ENCODE measurements at places on chromosomes 1 and 21.
A peak's percentile ranks its signal among the peaks of the same experiment; 100 is the strongest.

DNA sequence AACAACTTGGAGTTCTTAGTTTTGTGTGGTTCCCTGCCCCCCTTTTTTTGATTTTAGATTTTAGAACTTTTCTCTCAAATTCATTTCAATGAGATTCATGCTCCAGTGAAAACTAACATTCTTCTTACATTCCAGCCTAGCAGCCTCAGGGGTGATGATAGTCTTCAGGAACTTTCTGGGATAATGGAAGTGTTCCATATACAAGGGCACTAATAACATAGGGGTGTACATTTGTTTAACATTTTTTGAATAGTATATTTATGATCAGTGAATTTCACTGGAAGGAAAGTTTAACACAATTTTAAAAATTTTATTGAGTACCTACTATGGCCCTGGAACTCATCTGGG is 61.4 kb upstream of the ZNF648 start:
- DNase-seq, result no peak

DNA sequence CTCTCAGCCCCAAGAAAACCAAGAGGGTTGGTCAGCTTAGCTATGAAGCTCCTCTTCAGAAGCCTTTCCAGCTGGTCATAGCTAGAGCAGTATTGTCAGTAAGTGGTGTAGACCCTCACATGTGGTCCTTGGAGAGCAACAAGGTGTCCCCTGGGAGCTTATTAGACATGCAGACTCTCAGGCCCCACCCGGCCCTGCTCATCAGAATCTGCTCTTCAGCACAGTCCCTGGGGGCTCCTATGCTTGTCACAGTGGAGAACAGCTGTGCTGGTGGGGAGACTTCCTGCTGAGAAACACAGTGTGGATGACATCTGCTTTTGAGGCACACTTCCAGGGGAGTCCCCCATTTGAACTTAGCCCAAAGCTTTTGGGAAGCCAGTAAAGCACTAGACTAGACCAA is 21.9 kb upstream of the NEK2 start:
- DNase-seq, result no peak

DNA sequence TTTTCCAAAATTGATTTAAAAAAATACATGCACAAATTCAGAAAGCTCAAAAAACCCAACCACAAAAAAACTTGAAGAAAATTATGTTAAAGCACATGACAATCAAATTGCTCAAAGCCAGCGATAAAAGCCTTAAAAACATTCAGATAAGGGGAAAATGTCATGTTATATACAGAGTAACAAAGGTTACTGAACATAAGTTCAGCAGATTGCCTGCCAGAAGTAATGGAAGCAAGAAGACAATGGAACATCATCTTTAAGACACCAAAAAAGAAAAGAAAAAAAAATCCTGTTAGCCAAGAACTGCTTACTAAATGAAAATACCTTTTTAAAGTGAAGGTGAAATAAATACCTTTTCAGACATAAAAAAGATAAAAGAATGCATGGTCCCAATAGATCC is 147.2 kb upstream of the SGIP1 start:
- no peak for DNase-seq

GRCh38 chr1:44031252-44032169 is at the start of gene SLC6A9:
Gene SLC6A9 (minus strand): TSS chr1:44031462. CDS start chr1:44024277, 7,185 bp downstream.
- DNase-seq, result peak; percentile 86

GRCh38 chr1:242449661-242450060 is 74.8 kb downstream of the PLD5 start:
- DNase-seq, result no peak

DNA sequence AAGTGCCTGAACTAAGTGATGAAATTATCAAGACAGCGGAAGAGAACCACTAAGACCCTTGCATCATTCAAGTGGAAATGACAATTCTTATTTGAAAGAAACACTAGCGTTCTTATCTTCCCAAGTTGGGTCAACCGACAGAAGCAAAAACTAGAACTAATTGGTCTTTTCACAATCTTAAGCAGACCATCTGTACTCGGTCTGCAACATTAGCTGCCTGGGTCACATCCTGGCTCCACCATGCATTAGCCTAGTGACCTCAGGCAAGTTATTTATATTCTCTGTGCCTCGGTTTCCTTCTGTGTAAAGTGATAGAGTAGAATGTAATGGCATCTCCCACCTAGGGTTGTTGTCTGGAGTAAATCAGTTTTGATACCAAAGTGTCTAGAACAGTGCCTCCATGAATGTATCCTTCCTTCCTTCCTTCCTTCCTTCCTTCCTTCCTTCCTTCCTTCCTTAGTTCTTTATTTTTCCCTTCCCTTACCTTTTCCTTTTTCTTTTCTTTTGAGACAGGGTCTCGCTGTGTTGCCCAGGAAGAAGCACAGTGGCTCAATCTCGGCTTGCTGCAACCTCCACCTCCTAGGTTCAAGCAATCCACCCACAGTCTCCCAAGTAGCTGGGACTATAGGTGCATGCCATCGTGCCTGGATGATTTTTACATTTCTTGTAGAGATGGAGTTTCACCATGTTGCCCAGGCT is 6.0 kb downstream of the COLGALT2 start:
- no peak for DNase-seq

DNA sequence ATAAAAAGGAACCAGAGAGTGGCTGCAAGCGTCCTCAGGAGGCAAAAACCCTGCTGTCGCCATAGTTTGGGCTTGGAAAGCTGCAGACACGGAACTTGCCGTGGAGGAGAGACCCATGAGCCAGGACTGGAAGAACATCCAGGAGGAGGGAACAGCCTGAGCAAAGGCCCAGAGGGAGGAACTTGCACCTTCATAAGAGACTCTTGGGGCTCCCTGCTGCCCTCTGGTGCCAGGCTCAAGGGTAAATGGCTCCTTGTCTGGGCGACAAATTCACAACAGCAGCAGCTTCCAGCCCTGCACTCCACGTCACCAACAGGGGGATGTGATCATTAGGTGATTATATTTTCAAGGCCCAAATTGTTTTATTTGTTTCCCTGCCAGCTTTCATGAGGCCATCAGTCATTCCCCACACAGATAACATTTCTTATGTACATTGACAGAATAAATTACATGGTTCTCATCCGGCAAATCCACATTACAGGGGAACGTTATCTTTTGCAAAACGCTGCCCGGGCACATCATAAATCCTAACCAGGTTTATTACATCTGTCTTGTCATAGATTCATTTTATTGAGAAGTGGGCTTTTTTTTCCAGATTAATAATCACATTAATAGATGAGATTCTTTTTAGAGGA is 143.0 kb upstream of the GRIK3 start:
- peak; percentile 27 for DNase-seq

- peak; percentile 63 for DNase-seq
Measured at GRCh38 chr1:37691497-37692077, 729 bp upstream of the CDCA8 start.

DNA sequence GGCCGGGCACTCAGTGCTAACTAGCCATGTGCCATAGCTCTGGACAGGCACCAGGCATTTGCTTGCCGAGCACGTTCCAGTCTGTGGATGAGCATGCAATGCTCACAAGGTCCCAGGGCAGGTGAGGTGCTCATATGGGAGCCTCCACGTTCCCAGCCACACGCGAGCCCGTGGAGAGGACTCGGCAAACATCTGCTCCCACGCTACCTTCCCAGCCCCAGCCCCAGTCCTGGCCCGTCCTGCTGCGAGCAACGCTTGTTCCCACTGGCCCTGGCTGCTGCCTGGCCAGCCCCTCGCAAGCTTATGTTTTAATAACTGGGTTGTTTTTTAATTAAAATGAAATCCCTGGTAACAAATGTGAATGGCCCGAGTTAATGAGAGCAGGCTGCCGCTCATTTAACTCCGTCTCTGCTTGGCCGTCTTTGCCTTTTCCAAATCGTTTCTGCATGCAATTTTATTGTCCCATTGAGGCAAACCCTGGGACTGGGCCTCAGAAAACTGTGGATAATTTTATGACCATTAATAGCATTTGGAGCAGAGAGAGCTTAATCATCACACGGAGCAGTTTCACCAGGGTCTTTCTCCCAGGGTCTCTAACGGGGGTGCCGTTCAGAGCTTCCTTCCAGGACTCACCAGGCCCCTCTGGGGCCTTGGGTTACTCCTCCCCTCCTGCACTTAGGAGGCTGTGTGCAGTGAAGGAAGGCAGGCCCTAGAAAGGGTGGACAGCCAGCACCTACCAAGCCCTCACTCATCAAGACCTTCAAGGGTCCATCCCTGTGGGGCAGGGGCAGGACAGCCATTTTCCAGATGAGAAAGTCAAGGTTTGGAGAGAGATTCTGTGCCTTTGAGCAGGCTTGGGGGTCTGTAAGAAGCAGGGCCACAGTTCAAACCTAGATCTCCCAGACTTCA is 136.8 kb downstream of the GLIS1 start:
- no peak for DNase-seq

All from thyroid gland (tissue), 4 donors.